ENCODE measurements at places on chromosomes 7 and 10.

- no peak for DNase-seq
Observed at GRCh38 chr7:27165089-27165995, at the start of gene HOXA9. Gene HOXA9, minus strand, starts transcription at chr7:27165537. Its CDS starts 80 bp downstream, at chr7:27165457.

GRCh38 chr10:90959826-90960225 is 38.9 kb upstream of the ANKRD1 start:
- DNase-seq, result no peak

DNA sequence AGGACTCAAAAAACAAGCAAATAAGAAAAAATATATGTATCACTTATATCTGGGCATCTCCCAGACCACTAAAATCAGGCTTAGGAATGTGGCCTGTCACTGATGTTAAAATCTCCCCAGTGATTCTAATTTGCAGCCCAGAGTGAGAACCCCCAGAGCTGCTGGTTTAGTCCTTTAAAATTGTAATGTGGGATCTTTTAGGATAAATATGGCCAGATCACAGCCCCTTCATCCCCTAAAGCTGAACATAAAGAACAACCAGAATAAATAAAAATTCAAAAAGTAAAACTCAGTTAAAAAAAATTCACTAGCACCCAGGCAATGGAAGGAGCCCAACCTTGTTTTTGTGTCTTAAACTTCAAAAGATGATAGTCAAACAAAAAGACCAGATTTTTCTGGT is 46.4 kb upstream of the MTURN start:
- DNase-seq, result no peak

- DNase-seq, result no peak
Observed at GRCh38 chr7:133284092-133284491, 31.2 kb downstream of the EXOC4 start.

DNA sequence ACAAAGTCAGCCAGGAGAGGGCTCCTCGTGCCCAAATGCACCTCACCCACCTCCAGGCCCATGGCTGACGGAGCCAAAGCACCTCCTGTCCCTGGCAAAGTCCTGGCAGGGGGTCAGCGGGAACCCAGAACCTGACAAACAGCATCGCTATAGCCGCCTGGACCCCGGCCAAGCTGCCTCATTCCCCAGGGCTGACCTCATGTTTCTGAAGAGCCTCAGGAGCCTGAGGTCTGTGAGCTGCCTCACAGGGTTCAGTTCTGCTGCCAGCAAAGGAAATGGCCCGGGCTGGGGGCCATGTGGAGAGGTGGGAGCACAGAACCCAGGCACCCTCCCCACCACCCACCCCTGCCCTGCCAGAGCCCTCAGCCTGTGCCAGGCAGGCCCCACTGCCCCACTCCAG is 4.2 kb upstream of the NANOS1 start:
- DNase-seq, result no peak

DNA sequence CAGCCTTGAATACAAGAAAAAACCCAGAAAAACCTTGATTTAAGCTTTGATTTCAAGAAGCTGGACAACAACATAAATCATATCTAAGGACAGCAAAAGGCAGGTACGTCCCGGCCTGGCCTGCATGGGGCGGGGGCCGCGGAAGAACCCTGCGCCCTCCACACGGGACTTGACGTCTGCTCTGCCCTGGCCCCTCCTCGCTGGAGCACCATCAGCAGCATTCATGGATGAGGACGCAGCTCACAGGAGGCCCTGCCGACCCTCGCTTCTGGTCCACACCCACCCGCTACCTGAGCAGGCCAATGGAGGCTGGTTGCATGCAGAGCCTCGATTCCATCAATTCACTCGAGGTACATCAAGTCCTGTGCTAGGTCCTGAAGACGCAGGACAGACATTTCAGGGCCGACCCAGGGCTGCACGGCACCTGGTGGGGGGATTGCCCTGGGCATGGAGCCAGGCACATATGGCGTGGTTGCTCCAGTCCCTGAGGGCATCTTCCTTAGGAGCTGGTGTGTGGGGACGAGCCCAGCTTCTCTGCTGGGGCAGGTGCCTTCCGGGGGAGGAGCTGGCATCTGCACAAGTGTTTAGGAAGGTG is 63.1 kb upstream of the NKX6-2 start:
- DNase-seq, result no peak

GRCh38 chr10:7834262-7834661 is 16.0 kb downstream of the TAF3 start:
- DNase-seq, result no peak

- no peak for DNase-seq
Observed at GRCh38 chr10:54402576-54402975, 398.5 kb downstream of the PCDH15 start.

DNA sequence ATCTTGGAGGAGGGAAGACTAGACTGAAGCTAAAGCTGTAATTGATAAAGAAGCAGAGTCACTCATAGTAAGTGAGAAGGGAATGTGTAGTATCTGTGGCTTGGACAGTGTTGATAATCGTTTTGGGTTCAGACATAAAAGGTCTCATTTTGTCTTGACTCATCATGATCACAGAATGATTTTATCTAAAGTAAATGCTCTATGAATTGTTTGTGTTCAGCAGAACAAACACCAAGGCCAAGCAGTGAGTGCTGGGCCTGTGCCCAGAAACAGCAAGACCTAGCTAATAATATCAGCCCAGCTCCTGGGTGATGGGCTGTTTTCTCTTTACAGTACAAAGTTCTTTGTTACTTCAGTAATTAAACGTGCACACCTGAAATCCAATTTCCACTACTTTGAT is 26.7 kb upstream of the CD36 start:
- no peak for DNase-seq

GRCh38 chr7:87000344-87000743 is 59.1 kb downstream of the ELAPOR2 start:
- DNase-seq, result no peak

DNA sequence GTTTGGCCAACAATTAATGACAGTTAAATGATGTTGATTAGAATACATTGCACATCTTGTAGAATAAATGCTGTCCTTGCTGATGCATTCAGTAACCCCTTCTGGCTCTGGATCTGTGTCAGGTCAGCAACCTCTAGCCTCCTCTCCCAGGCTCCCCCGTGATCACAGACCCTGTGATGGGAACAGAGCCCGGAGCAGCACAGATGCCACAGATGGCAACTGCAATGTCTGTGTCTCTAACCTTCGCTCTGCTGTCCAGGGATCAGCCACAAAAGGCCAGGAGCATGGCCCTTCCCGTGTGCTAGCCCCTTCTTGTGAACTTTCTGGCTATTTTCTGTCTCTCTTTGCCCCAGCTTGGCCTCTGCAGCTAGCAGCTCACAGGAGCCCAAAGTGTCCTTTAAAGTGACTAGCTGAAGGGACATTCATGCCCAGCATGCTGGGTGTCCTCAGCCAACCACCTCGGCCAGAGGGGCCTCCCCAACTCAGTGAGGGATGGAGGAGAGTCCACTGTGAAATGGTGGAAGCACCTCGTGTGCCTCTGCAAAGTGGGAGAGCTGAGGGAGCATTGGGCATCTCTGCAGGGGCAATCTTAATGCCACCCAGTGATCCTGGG is 167.0 kb upstream of the TCERG1L start:
- no peak for DNase-seq

DNA sequence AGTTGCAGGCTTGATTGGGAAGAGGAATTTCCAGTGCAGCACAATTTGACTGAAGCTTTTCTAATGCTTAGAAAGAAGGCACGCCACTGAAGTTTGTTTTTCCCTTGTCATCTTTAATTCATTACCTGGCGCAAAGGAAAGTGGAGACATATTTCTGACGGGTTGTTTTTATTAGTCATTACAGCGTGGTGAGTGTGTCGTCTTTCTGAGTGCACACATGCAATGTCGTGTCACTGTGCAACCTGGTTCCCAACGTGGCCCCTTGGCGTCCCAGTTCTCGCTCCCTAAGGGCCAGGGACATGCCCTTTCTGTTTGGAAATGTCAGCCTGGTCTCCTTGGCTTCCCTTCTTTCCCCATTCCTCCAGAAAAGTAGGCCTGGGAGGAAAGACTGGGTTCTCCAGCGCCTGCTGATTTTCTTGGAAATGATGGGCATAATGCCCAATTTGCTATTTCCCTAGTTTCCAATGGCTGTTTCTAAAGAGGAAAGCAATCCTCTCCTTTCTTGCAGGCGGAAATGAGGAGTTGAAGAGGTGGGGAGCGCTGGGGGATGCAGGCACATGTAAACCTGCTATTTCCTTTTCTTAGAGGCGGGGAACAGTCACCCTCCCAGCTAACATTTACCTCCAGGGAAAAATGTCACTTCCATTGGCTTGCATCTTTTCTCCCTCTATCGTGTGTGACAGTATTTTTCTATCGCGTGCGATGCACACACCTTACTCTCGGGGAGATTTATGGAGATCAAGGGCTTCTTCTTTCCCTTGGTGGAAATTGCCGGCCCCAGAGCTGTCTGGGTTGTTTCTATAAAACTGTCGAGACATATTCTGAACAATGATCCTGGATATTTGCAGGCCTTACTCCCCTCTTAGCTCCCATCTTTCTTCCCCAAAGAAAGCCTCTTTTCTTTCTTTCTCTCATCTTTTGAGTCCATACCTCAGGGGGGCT is 249.8 kb downstream of the ARHGAP12 start:
- no peak for DNase-seq

- DNase-seq, result no peak
Observed at GRCh38 chr10:29541422-29542210, 93.2 kb downstream of the SVIL start.

GRCh38 chr7:68862736-68863135 is 735.5 kb upstream of the AUTS2 start:
- DNase-seq, result no peak

- DNase-seq, result no peak
Observed at GRCh38 chr10:15211464-15211979, 43.0 kb upstream of the NMT2 start.

- DNase-seq, result no peak
Observed at GRCh38 chr10:103733045-103733419, 122.3 kb downstream of the SH3PXD2A start.

DNA sequence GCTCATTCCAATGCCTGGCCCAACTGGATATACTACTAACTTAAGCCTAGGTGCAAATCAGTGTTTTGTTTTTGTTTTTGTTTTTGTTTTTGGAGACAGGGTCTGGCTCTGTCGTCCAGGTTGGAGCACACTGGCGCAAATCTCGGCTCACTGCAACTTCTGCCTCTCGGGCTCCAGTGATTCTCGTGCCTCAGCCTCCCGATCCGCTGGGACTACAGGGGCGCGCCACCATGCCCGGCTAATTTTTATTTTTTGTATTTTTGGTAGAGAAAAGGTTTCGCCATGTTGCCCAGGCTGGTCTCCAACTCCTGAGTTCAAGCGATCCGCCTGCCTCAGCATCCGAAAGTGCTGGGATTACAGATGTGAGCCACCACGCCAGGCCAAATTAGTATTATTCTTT is 1.6 kb downstream of the PPP3CB start:
- no peak for DNase-seq

- DNase-seq, result no peak
Observed at GRCh38 chr10:117674201-117674600, 131.7 kb downstream of the EMX2 start.

DNA sequence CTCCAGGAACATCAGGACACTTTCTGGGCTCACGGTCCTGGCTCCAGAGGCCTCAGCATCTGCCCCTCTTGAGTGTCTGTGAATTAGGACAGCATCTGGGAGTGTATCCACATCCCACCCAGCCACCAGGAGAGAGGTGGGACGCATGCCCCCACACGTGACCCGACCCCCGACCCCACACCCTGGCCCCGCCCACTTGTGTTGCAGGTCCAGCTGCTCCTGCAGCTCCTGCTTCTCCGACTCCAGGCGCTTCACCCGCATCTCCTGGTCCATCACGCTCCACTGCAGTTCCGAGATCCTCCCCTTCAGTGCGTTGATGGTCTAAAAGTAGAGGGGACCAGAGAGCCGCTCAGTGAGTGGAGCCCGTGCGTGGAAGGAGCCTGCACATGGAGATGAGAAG is 13.6 kb downstream of the MAD1L1 start:
- no peak for DNase-seq

- DNase-seq, result no peak
Observed at GRCh38 chr10:30092151-30092790, 32.9 kb upstream of the JCAD start.
